Choroid plexus epithelial cell (primary cell): ENCODE measurements at places on chromosomes 2 and 18.

- DNase-seq, result no peak
Observed at GRCh38 chr18:10351219-10351818, 103.1 kb upstream of the APCDD1 start.

DNA sequence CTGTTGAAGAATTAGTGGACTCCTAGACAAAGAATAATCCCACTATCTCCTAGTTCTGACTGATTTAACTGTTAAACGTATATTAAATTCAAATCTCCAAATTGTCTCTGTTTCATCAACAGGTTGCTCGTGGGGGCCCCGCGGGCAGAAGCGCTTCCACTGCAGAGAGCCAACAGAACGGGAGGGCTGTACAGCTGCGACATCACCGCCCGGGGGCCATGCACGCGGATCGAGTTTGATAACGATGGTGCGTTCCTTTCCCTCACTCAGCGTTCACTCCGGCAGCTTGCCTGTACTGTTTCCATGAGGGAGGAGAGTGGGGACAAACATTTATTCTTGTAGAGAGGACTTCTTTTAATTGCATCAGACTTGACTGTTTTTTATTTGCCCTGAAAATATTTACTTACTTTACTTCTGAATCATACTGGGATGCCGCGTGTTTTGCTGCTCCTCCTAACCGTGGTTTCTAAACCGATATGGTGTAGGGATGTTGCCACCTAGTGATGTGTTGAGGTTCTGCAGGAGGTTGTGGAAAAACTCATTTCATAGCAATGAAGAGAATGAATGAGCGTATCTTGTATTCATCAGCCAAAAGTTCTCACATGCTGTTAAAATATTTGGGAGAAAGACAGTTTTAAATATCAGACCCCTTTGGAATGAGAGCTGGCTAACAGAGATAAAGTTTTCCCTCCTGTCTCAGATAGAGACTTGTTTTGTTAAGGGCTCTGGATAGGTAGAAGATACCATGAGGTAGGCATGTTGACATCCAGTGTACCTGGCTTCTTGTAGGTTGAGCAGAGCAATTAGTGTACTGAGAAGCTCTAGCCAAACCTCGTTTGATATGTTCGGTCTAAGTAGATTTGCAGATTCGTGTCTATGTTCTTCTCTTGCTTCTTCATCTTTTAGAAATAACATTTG is 38.3 kb downstream of the ITGA6 start:
- peak; percentile 92 for DNase-seq

DNA sequence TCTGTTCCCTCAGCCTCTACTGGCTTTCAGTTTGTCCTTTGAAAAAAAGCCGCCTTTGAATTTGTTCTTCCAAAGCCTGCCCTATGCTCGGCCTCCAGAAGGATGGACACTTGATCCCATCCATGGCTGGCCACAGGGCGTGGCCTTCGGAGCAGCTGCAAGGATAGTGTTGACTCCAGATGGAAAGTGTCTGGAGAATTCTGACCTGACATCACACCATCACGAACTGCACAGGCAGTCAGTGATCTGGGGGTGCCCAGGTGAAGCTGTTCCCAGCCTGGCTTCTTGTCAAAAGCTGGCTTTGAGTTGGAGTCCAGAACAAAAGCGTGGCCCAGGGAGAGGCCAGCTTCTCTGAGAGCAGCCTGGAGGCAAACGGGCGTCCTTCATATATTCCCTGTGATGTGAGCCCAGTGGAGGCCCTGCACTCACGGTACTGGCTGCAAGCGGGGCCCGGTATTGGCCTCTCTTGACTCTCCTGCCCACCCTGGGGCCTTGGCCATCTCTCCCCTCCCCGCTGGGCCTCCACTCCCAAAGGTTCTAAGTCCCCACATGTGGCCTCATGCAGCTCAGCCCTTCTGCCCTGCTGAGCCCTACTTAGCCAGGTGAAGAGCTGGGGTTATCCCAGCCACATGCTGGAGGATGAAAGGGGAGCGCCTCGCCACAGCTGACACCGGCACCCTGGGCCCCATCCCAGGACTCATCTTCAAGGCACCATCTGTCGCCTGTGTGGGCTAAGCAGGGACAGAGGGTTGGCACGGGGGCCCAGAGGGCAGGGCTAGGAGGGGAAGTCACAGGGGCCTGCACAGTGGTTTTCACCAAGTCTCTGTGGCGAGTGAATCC is 20.4 kb upstream of the ATOH8 start:
- no peak for DNase-seq

GRCh38 chr2:55420871-55421270 is 1.2 kb upstream of the CCDC88A start:
- no peak for DNase-seq

- no peak for DNase-seq
Observed at GRCh38 chr2:237171881-237172280, 86.2 kb downstream of the COPS8 start.

GRCh38 chr2:20488201-20488641 is 41.3 kb downstream of the RHOB start:
- DNase-seq, result no peak

DNA sequence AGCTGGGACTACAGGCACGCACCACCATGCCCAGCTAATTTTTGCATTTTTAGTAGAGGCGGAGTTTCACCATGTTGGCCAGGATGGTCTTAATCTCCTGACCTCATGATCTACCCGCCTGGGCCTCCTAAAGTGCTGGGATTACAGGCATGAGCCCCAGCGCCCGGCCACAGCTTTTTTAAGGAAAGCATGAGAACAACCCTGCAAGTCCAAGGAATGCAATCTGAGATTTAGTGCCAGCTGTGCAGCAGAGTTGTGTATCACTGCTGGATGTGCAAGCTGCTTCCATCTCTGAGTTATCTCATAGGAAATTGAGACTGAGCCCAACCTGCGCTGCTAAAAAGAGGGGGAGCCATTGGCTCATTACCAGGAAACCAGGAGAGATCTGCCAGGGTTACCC is 399.9 kb upstream of the CYRIA start:
- DNase-seq, result no peak

GRCh38 chr2:136117391-136117841 is 533 bp downstream of the CXCR4 start:
- DNase-seq, result peak; percentile 46

GRCh38 chr2:226669905-226670304 is 129.7 kb downstream of the IRS1 start:
- no peak for DNase-seq

- DNase-seq, result peak; percentile 32
Observed at GRCh38 chr18:51278045-51278649, 80.7 kb upstream of the MEX3C start.

GRCh38 chr2:171482308-171482707 is 40.0 kb upstream of the CYBRD1 start:
- DNase-seq, result peak; percentile 16

- DNase-seq, result no peak
Observed at GRCh38 chr2:145413261-145414030, 893.5 kb upstream of the ZEB2 start.

DNA sequence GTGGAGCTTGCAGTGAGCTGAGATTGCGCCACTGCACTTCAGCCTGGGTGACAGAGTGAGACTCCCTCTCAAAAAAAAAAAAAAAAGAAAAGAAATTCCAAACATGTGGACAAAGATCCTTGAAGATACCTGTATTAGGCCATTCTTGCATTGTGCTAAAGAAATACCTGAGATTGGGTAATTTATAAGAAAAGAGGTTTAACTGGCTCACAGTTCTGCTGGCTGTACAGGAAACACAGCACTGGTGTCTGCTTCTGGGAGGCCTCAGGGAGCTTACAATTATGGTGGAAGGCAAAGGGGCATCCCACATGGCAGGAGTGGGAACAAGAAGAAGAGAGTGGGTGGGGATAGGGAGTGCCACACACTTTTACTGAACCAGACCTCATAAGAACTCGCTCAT is 140.1 kb downstream of the SS18 start:
- no peak for DNase-seq
